ENCODE measurements at places on chromosomes 4 and X.
A peak's percentile ranks its signal among the peaks of the same experiment; 100 is the strongest.

DNA sequence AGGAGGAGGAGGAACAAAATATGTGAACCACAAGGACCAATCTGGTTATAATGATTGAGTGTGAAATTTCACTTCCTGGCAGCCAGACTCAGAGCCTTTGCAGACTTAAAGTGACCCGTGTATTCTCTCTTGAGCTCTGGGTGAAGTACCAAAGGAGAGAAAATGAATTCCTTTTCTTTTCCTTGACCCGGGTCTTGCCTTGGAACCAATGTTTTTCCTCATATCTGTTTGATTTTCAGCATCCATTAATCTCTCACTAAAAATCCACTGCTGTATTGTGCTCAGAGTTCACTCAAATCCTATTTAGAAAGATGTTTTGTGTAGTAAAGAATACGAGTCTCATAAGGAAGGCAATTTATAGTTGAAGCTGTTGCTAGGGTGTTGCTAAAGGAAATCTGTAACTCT lies 78.3 kb upstream of the C1QTNF7 start:
- DNase-seq, result peak; percentile 18

- DNase-seq, result peak; percentile 61
Measured at GRCh38 chr4:38030023-38030422, 69.8 kb downstream of the PTTG2 start.

DNA sequence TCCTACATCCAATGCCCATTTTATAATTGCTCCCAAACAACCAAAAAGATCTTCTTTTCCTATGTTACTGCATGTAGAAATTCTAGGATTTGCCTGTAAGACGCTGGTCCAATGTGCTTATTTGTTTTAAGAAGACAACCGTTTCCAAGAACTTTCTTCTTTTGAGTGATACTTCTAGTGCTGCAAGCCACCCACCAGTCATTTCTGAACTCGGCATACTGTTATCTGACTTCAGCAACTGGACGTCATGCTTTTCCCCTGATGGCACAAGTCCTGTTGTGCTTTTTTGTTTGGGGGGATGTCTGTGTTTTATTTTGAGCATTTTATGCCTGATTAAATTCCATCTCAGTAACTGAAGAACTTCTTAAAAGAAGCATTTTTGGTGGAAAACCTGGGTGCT lies 16.0 kb upstream of the RAP1GDS1 start:
- DNase-seq, result no peak

DNA sequence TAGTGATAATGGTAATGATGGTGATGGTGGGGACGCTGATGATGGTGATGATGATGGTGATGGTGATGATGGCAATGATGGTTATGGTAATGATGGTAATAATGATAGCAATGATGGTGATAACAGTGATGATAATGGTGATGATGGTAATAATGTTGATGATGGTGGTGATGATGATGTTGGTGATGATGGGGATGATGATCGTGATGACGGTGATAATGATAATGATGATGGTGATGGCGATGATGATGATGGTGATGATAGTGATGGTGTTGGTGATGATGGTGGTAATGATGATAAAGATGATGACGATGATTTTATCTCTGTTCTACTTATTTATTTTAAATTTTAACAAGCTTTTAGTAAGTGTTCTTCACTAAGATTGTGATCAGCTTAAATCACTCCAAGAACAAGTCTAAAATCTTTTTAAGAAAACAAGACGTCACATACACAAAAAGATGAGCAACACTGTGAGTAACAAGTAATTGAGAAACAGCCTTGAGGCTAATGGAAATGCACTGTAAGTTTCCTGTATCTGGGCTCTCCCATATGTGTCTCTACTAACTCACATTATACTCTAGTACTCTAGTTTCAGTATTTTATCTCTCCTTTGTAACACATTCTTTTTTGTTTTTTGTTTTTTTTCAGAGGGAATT lies 480.2 kb upstream of the PRKX start:
- DNase-seq, result no peak

DNA sequence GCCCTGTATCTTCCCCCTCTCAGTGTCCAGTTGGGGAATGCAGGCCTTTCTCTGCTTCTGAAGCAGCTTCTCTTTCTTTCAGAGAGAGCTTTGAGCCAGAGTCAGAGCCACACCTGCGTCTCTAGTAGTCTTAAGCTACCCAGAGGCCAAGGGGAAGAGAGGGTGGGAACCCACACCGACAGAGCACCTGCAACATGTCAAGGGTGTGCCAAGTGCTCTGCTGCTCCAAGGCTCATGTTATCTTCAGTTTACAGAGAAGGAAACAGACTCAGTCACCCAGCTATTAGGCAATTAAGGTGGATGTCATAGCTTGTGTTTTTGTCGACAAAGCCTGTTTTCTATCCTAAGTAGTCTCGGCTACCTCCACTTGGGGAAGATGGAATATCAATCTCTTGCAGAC lies 22.7 kb upstream of the RNF212 start:
- no peak for DNase-seq

GRCh38 chr4:15043226-15043625 lies 40.9 kb downstream of the CPEB2 start:
- no peak for DNase-seq

- DNase-seq, result no peak
Measured at GRCh38 chr4:95531141-95531540, 17.6 kb downstream of the UNC5C start.

- DNase-seq, result no peak
Measured at GRCh38 chr4:119543187-119543586, 85.4 kb downstream of the PDE5A start.
